ENCODE measurements at places on chromosomes 2 and 18. TPM values are rescaled to one million over a fixed set of nuclear protein-coding genes. Genes with fewer than 3 reads are reported as not detected.

MAB21L4 gene
- not detected for total RNA-seq

SCYGR4 gene
- total RNA-seq, result not detected

CYTIP gene
- 16.0 TPM for total RNA-seq

- no peak for DNase-seq
These were observed 31.1 kb downstream of the HK2 start for GRCh38 chr2:74864728-74865722.

DNA sequence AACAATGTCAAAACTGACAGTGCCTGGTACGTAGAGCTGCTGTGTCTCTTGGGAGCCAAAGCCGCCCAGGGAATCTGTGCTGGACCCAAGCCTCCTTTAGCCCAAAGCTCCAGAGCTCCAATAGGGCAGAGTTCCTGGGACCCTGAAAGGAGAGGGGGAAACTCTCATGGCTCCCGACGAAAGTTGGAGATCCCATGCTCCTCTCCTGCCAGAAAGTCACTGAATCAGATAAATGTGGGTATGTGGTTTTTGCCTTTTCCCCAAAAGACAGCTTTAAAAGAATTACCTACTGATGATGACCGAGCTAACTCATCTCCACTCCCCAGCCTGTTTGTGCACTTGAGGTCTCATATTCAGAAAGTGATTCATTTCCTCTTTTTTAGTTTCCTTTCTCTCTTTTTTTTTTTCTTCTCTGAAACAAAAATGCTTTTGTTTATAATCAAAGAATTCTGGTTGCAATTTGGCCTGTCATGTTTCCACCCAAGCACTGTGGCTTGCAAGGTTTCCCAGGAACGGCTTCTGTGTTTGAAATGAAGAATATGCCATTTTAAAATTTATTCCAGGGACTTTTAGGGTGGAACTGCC lies 14.1 kb upstream of the PMAIP1 start:
- DNase-seq, result no peak

- no peak for DNase-seq
These were observed 142.2 kb downstream of the SP3 start for GRCh38 chr2:173822889-173823542.

DNA sequence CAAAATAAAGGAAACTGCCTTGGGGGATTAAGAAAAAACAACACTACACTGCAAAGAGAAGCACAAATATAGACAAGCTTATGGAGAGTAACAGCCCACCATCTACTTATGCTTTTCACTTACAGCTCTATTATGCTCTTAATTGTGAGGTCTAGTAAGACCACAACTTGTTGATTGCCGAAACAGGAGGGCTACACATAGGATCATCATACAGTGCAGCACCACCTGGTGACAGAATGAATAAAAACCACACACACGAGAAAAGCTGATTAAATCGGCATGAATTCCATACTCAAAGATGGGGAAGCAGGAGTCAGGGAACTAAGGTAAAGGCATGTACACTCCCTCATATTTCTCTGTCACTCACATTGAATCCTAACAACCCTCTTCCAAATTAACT lies 259.2 kb downstream of the IKZF2 start:
- DNase-seq, result no peak

GRCh38 chr2:175062787-175063585 lies 57.8 kb upstream of the CHN1 start:
- DNase-seq, result no peak

GRCh38 chr2:198465970-198466369 lies 661.6 kb downstream of the PLCL1 start:
- DNase-seq, result no peak

DNA sequence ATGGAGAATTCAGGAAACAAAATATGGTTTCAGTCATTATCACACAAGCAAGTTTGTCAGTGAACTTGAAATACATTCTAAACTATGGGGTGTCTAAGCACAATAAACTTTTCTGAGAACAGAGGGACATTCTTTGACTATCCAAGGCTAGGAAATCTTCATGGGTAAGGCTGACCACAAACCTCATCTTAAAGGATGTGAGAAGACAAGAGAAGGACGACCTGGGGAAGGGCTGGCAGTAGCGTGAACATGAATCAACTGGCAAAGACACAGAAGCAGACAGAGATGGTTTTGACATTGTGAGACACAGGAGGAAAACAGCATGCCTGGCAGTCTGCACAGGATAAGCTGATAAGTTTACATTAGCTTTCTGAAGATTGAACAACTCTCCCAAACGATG lies 752.4 kb upstream of the SLC8A1 start:
- no peak for DNase-seq

- no peak for DNase-seq
These were observed 1.3 kb downstream of the ARHGEF4 start for GRCh38 chr2:130837811-130838565.

GRCh38 chr2:197281421-197281820 lies 29.2 kb downstream of the ANKRD44 start:
- DNase-seq, result no peak

GRCh38 chr2:136051001-136051724 lies 65.7 kb upstream of the DARS1 start:
- no peak for DNase-seq

DNA sequence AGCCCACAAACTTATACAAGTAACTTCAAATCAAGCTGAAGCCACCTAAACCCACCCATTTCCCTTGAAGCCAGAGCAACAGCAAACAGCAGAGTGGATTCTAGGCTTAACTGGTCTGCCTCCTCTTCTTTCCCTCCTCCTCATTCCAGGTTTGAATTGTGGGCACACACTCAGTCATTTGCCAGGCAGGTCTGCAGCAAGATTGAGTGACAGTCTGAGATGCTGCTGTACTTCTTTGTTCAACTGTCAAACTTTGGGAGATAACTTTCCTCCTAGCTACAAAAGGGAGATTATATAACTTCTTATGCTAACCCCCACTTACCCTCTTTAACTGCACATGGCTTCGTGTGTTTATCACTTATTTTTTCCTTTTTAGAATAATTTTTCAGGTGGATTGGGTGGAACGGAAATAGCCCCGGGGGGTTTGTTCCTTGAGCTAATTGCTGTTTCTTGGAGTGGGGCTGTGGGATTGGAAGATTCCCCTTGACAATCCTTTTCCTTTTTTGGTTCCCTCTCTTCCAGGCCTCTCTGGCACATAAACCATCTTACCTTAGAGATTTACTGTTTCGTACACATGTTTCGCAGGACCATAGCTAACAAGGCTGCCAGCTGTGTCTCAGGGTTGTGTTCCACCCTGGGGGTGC lies 55.0 kb downstream of the RNF144A start:
- DNase-seq, result no peak

DNA sequence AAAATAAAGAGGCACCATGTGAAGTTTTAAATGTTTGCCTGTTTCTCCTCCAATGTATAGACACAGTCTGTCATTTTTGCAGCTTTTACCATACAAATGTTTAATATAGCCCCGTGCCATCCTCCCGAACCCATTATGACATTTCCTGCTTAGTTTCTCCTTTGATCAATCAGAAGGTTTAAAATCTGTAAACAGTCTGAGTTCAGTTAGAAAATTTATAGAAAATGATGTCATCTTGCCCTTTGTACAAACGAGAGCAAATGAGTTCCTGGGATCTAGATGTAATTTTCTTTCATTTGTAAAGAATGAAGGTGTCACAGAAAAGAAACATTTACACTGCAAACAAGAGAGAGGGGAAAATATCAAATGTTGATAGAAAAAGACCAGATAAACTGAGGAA lies 62.7 kb upstream of the NFU1 start:
- no peak for DNase-seq
